ENCODE measurements at places on chromosomes 2 and 18.

- DNase-seq: no peak
Observed at GRCh38 chr2:233338046-233338445, 16.2 kb upstream of the DGKD start.

DNA sequence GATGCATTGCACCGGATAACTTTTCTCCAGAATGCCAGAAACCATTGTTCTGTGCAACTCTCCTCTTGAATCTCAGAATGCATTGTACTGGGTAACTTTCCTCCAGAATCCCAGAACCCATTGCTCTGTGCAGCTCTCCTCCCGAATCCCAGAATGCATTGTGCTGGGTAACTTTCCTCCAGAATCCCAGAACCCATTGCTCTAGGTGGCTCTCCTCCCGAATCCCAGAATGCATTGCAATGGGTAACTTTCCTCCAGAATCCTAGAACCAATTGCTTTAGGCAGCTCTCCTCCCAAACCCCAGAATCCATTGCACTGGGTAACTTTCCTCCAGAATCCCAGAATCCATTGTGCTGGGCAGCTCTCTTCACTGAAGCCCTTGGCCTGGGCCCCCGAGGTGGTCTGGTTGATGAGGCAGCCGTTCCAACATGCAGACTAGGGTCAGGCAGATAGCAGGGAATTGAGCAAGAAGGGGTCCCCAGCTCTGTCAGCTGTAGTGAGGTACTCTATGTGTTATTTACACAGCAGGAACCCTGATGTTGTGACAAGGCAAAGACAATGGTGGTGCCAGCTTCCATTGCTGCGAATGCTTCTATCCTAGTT lies 9.4 kb downstream of the FOSL2 start:
- no peak for DNase-seq

- no peak for DNase-seq
Observed at GRCh38 chr2:194253528-194254259, 1403.3 kb upstream of the SLC39A10 start.

DNA sequence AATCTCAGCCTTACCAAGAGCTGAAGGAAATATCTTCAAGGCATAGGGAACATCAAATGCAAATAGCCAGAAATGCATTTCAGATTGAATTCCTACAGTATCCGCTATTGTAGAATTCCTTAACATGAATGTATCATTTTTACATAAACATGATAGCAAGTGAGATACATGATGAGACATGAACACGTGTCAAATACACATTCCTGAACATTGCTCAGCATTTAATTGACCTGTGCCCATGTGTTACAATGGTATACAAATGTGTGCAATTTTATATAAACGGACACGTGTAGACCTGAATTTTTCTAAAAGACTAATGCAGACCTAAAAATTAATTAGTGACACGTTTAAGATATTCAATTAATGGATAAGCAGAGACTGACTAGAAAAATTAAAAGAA lies 133.0 kb upstream of the TLK1 start:
- DNase-seq: no peak

GRCh38 chr2:1649103-1650084 lies 94.9 kb downstream of the PXDN start:
- DNase-seq: no peak

GRCh38 chr2:44083054-44083453 lies 85.6 kb upstream of the PPM1B start:
- DNase-seq: no peak

DNA sequence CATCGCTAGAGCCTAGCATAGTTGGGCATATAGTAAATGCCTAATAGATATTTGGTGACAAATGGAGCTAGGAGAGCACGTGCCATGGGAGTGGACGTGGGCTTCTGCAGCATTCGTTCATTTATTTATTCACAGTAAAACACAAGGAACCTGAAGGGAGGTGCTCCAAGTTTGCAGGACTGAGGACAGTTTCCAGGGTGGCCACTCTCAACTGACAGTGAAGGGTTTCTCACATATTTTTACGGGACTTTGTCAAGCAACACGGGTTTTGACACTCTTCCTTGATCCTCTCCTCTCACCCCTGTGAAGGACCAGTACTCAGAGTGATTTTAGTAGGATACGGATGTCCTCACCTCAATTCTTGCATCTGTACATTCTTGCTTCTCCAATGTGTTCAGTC lies 135.0 kb upstream of the TTC39C start:
- no peak for DNase-seq

GRCh38 chr2:97742381-97742847 lies 29.0 kb downstream of the ZAP70 start:
- no peak for DNase-seq

DNA sequence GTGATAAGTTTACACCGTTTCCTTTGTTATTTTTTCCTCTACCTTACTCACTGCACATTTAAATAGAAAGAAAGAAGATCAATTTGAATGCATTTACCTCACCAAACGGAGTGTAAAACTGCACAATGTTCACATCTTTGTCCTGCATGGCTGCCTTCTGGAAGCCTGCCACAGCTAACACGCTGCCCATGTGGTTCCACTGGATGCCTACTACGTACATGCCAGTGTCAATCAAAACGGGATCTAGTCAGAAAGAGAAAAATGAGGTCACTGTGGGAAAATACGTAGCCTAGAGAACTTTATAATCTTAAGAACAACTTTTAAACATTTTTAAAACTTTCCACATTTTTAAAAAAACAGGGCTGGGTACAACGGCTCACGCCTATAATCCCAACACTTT lies 16.4 kb downstream of the WDR35 start:
- DNase-seq: no peak

- no peak for DNase-seq
Observed at GRCh38 chr2:238811293-238811692, 36.6 kb upstream of the TWIST2 start.

DNA sequence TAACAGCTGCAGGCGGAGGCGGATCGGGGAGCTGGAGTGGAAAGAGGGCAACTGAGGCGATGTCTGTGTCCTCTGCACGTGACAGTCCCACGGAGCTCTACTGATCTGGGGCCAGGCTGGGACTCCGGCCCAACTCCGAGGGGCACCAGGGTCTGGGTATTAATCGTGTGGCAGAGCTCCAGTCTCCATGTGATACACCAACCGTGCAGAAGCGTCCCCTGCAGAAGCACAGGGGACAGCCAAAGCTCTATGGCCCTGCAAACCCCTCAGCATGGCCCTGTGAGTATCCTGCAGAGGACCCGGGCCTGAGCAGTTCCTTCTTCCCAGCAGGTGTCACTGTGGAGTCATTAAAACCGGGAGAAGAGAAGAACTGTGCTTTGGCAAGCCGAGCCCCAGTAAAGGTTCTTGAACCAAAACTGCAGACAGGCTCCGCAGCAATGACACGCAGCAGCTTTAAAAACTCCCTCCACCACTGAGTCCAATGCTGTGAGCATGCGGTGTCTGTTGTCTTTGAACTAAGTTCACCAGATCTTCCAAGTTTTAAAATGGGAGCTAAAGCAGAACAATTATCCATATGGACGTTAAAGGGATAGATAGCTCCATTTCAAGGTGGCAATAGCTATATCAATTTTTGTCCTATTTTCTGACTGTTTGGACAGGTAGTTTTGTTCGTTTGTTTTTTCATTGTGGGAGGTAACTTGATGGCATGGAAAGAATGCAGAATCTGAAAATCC lies 79.4 kb downstream of the TMEM182 start:
- DNase-seq: peak; percentile 1

GRCh38 chr2:118697781-118698180 lies 149.7 kb downstream of the EN1 start:
- DNase-seq: no peak

- no peak for DNase-seq
Observed at GRCh38 chr2:172084645-172085459, 455 bp upstream of the DLX1 start.

DNA sequence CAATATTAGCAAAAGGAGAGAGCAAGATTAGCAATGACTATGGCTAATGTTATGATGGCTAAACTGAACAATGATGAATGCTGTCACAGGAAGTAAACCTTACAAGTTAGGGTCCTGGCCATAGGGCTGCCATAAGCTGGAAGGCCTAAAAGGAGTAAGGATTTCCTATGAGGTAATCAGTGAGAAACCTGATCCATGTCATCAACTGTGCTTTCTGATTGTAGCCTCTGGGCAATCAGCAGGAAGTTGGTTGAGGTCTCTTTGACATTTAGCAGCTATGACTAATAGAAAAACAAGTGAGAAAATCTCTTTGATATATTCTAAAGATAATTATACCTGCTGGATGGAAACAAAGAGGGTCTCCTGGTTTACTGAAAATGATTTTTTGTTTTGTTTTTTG lies 193.0 kb downstream of the RAB3GAP1 start:
- DNase-seq: no peak

DNA sequence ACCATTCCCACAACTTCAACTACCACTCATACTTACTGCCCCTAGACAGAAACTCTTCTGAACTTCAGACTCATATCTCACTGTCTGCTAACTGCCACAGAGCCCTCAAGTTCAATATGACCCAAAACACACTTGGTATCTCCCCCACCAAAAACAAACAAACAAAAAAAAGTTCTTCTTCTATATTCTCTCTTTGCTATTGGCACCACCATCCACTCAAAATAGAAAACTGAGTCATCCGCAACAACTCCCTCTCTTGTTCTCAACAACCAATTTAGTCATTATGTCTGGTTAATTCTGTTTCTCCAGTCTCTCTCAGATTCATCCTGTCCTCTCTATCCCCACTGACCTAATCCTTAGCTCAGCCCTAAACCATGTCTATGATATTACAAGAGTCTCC lies 7.2 kb upstream of the DCTN1 start:
- no peak for DNase-seq

DNA sequence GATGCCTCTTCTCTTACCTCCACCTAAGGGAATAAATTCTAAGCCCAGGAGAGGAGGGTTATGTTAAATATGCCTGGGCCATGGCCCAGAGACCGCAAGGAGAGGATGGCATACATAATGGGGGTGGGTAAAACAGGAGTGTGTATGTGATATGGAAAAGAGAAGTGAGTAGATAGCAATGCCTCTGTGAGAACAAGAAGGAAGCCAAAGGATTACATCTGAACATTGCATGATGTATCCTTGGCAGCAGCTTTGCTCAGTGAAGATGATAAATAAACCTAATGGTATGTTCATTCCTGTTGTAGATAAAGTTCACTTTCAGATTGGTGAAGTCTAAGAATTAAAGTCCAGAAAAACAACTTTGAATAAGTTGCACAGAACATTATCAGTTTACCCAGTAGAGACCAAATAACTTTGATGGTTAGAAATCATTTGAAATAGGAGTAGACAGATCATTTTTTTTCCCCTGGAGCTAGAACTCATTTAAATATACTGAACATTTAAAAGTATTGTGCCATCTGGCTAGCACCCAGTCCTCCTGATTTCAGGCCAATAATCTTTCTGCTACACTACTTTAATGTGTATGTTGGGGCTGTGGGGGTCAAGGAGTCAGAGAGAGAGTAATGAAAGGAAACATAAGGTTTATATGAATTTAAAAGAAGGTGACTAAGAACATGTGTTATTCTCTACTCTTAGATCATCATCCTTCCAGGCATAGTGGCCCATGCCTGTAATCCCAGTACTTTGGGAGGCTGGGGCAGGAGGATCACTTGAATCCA lies 231.7 kb downstream of the PARD3B start:
- DNase-seq: no peak

DNA sequence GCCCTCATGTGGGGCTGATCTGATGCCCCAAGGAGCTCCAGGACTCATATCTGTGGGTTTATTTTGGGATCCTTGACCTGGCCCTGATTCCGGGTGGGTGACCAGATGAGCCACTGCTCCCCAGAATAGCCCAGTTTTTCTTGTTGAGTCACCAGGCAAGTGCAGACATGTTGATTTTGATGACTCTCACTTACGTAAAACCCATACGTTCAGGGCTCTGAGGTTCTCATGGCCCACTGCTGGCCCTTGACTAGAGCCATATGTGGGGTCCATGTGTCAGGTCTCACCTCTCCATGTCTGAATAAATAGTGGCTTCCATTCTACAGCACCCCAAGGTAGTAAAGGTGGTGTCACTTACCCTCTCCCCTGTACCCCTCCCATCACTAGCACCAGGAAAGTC lies 41.9 kb downstream of the CDC42EP3 start:
- DNase-seq: no peak

- DNase-seq: no peak
Observed at GRCh38 chr2:40358783-40359182, 93.1 kb downstream of the SLC8A1 start.

DNA sequence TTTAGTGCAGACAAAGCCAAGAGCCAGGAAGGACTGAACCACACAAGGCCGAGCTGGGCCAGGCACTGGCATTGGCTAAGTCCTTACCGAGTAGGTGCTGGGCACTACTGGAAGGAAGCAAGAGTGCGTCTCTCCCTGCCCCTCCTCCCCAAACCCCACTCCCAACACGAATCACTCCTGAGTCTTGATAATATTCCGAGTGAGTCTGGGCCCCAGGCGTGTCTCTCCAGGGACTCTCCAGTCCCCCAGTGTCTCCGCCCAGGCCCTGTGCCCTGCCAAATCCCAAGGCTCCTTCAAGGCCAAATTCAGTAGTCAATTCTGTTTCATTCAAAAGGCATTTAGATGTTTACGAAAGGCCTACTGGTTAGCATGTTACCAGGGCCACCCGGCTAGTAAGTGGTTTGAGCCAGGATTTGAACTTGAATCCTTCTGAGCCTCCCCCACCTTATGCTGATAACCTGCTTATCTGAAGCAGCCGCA lies 82.8 kb downstream of the GLI2 start:
- DNase-seq: no peak

GRCh38 chr18:37662546-37663339 lies 97.1 kb upstream of the CELF4 start:
- DNase-seq: no peak

GRCh38 chr2:221572821-221573429 lies 821 bp upstream of the EPHA4 start:
- DNase-seq: peak; percentile 29

- DNase-seq: no peak
Observed at GRCh38 chr2:101820519-101820918, 123.0 kb downstream of the MAP4K4 start.

DNA sequence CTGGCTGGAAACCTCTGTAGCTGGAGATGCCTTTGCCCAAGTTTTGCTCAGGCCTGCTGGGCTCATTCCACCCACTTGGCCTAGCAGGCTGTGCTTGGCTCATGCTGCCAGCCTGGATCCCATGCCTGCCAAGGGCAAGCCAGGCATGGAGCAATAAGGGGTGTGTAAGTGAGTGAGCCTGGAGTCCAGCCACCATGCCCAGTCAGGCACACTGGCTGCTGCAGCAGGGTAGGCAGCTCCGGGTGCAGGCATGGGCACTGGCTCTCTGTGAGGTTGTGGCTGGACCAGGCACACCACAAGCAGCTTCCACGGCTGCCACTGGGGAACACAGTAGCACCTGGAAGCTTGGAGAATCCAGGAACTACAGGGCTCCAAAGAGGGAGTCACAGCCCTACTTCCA lies 147.7 kb upstream of the HS6ST1 start:
- DNase-seq: no peak

- DNase-seq: no peak
Observed at GRCh38 chr18:26791676-26792075, 73.8 kb downstream of the AQP4 start.

Data from stimulated activated CD4-positive, alpha-beta T cell treated with anti-CD3 and anti-CD28 coated beads, Interleukin-1b, Interleukin-23, amount 100 ng/mL, for 4 hours (primary cell).